Astrocyte of the hippocampus (primary cell): ENCODE measurements at places on chromosomes 4 and X.
A peak's percentile ranks its signal among the peaks of the same experiment; 100 is the strongest.

DNA sequence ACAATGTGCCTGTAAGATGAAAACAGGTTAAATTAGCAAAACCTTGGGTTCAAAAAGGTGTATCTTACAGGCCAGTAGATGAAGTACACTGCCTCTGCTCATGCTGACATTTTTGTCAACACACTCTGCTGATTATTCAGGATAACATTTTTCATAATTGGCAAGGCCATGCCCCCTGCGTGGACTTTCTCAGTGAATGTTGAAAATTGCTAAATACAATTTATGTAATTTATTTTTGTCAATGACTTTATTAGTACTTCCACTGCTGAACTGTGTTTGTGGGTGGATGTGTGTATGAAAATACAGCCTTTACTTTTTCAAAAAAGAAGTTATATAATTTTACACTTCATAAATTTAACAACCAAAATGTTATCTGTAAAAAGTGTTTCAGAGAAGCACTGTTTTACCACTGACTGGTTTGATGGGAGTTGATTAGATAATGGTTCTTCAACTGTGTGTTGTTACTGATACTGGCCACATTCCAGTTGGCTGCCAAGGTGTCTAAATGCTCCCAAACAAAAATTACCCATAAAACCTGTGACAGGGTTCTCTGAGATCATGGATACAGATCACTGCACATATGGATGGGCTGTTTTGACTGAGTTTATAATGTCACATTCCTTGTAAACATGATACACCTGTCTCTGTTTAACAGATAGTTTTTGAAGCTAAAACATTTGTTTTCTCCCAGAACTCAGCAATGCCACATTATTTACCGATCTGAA, 151.9 kb upstream of the SLC7A11 start:
- DNase-seq, result no peak

- DNase-seq, result no peak
Observed at GRCh38 chrX:153762626-153763173, 1.3 kb upstream of the PLXNB3 start.

- DNase-seq, result peak; percentile 81
Observed at GRCh38 chr4:1012034-1012739, 761 bp downstream of the FGFRL1 start.

DNA sequence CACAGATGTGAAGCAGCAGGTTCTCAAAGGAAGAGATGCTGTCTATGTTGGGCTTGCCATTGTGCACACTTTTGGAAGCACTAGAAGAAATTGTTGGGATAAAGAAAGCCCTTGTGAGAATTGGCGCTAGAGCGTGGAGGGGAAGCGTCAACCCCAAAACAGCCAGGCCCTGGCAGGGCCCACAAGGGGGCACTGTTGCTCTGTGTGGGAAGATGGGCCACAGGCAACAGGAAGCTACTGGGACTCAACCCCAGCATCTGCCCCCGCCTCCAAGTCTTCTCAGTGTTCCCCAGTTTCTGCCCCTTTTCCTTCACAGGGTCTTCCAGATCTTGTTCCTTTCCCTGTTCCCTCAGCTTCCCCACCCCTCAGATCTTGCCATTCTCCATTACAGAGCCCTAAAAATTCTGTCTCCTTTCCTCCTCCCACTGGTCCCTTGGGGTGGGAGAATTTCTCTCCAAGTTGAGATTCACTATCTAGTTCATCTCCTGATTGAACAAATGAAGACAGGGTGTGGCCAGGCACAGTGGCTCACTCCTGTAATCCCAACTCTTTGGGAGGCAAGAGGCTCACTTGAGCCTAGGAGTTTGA, 85.5 kb downstream of the STARD8 start:
- DNase-seq, result peak; percentile 48

DNA sequence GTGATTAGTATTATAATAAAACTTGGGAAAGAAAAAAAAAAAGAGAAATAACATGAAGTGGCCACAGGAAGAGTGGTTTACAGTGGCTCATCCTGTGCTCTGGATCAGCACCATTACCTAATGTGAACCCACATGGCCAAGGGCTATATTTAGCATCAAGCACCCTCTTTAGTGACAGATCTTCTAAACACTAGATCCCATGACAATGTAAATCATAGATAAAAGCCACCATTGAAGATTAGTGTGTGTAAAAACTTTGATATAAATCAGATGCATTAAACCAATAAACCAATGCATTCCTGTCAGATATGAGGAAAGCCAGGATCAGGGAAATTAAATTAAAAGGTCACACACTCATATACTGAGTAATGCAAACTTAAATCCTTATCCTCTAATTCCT, 400.6 kb upstream of the MAGEB18 start:
- no peak for DNase-seq

GRCh38 chrX:39716401-39716800, 381.4 kb downstream of the BCOR start:
- no peak for DNase-seq

DNA sequence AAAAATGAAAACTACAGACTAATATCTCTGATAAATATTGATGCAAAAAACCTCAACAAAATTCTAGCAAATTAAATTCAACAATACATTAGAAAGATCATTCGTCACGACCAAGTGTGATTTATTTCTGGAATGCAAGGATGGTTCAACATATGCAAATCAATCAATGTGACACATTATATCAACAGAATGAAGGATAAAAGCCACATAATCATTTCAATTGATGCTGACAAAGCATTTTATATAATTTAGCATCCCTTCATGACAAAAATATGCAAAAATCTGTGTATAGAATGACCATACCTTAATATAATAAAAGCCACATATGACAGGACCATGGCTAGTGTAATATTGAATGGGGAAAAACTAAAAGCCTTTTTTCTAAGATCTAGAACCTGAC, 457.2 kb upstream of the SPANXN1 start:
- DNase-seq, result no peak

- no peak for DNase-seq
Observed at GRCh38 chr4:3387154-3387942, 54.4 kb upstream of the HGFAC start.

- no peak for DNase-seq
Observed at GRCh38 chr4:123229286-123229685, 167.3 kb upstream of the SPRY1 start.

DNA sequence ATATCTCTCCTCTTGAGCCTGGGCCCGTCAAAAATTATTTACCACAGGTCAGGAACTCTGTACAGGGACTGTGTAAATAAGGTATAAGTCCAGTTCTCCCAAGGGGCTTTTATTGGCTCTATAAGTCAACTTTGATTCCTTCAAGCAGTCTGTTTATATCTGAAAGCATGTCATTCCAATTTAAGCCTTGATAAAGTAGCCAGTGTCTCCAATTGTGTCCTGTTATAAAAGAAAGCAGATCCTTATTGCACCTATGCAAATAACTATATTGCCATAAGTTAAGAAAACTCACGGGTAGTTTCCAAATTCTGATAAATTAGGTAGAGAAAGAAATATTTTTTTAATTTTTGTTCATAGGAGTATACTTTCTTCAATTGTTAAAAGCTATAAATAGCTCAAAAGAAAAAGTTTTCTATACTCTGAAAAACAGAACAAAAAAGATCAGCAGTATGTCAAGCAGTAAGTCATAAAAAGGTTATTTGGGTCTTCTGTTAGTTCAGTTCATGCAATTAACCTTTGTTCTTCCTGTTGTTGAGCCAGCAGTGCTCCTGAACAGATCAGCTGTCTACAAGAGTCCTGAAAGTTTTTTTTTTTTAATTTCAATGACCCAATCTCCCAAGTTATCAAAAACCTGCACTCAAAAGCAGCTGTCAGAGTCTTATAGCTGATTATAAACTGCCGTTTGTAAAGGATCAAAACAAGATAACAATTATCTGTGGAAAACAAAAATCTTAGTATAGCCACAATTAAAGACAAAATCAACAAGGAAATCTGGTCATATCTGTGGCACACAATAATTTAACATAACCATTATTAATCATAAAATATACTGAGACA, 178.4 kb upstream of the GALNT7 start:
- DNase-seq, result no peak

GRCh38 chr4:7590189-7590588, 155.5 kb upstream of the PSAPL1 start:
- no peak for DNase-seq
